ENCODE measurements at places on chromosomes 11 and 22.

DNA sequence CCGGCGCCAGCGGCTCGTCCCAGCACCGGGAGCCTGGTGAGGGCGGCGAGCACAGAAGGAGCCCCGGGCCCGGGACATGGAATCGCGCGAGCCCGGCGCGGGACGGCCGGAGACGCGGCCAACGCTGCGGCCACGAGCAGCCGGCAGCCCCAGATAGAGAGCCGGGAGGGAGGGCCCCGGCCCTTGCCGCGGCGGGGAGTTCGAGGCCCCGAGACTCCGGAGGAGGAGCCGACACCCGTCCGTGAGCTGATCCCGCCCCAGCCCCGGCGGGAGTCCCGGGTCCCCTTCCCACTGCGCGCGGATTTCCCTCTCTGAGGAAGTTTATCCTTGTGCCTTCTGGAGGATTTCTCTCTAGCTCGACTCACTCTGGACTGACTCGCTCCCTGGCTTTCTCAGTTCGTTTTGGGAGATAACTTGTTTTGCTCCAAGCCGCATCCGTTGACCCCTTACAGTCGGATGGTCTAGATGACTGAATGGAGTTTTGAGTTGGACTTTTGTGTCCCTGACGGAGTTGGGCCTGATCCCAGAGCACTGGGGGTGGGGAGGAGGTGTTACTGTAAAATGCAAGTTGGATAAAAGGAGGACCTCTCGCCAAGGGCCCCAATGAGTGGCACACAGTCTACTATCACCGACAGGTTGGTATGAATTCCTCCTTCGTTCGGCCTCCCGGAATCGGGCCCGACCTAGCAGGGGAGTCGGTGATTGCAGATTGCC, 585 bp downstream of the ARHGEF12 start:
- DNase-seq: no peak

DNA sequence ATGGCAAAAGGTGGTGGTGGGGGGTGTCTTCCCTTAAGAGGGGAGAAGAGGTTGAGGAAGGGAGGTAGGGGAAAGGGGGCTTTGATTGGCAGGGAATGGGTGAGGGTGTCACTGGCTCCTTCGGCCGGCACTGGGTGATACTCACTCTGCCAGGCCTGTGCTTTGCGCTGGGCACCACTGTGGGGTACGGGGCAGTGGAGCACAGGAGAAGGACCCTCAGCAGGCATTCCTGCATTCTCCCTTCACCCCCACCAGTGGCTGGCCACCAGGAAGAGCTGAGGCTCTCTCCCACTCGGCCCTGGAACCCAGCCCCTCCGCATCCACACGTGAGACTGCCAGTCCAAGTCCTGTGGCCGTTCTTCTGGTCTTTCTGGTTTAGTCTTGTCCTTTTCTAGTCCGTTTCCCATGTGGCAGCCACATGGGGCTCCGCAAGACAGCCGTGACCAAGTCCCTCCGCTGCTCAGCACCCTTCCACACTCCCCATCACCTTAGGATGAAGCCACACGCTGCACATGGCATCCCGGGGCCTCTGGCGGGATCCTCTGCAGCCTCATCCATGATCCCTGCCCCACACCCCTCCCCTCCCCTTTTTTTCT, 8.0 kb downstream of the CAPN5 start:
- DNase-seq: no peak

DNA sequence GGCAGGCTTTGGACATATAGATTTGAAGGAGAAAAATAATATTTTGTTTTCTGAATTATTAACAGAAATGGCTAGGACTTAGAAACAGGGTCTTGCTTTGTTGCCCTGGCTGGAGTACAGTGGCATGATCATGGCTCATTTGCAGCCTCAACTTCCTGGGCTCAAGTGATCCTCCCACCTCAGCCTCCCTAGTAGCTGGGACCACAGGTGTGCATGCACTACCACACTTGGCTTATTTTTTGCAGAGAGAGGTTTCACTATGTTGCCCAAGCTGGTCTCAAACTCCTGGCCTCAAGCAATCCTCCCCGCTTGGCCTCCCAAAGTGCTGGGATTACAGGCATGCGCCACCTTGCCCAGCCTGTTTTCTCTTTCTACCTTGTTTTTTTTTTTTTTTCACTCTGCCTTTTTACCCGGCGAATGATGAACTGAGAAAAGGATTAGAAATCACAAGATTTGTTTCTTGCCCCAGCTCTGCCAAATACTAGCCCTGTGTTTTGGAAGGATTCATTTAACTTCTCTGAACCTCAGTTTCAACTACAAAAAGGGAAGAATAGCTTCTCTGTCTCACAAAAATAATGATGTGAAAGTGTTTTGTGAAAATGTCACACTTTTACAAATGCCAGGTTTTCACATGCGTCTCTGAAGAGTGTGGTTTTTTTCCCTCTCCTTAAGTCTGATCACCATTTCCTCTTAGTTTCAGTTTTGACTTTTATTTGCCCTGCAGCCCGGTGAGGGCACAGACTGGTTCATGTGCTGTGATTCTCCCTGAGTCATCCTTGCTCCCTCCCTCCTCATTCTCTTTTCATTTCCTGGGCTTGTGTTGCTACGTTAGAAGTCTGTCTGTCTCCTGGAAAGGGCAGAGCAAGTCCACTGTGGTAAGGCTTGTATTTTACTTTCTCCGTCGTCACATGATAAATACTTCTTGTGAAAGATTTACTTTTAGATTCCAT, 67.7 kb downstream of the BCL2L13 start:
- DNase-seq: peak; percentile 21

- no peak for DNase-seq
Observed at GRCh38 chr11:129208863-129209262, 16.7 kb upstream of the ARHGAP32 start.

DNA sequence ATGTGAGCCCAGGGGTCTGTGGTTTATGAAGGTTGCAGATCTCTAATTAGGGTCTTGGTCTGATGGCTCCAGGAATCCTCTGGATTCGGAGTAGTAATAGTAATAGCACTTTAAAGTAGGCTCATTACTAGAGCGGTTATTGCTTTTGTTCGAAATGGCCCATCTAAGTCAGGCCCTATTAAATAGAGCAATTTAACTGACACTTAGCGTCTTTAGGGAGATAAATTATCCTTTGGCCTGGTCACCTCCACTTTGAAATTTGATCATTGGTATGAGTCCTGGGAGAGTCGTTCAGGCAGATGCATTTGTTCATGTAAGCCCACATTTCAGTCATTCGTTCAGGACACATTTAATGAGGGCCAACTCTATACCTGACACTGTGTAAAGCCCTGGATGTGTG, 54.8 kb downstream of the LDLRAD3 start:
- DNase-seq: no peak
